Panc1 (cell line): ENCODE measurements at places on chromosomes 13 and 19.

GRCh38 chr13:68588623-68589022 is 1358.5 kb upstream of the PCDH9 start:
- DNase-seq, result no peak

DNA sequence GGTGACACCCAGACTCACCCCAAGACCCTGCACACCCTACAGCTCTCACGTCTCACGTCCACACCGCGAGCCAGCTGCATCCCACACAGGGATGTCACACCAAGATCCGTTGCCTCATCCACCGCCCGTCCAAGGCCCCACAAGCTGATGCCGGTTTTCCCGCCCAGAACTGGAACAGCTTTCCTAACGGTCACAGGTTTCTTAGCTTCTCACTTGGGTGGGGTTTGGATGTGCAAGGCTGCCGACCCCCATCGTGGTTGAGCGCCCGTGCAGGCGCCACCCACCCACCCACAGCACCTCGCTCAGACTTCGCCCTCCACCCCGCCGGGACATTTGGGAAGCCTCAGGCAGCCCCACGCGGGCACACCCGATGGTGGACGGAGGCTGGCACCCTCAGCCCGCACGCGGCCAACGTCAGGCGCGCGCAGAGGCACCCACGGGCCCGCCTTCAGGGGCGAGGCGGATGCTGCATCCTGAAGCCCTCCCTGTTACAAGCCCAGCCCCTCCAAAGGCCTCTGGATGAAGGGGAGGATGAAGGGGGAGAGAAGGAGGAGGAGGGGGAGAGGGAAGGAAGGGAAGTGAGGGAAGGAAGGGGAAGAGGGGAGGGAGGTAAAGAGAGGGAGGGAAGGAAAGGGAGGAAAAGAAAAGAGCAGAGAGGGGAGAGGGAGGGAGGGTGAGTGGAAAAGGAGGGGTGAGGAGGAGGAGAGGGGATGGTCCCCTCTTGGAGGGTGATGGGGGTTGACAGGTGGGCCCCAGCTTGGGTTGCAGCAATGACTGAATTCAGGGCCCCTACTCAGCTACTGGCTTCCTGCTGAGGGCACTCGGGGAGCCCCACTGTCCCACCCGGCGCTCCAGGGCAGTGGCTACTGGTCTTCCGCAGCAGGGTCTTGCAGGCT is 12.8 kb downstream of the ONECUT3 start:
- DNase-seq, result no peak

DNA sequence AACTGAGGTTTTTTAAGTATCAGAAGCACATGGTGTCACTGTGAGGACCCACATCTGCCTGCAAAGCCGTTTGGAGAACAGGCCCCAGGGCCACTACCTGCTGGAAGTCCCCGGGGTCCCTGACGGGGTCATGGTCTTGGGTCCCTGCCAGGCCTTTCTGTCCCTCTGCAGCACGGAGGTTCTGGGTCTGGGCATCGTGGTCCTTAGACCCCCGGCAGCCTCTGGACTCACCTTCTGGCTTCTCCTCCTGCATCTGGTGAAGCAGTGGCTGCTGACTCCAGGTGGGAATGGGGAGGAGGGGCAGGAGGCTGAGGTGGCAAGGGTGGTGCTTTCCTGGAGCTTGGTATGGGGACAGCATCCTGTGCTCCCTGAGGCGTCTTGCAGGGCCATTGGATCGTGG is 198.6 kb downstream of the TEX29 start:
- no peak for DNase-seq

DNA sequence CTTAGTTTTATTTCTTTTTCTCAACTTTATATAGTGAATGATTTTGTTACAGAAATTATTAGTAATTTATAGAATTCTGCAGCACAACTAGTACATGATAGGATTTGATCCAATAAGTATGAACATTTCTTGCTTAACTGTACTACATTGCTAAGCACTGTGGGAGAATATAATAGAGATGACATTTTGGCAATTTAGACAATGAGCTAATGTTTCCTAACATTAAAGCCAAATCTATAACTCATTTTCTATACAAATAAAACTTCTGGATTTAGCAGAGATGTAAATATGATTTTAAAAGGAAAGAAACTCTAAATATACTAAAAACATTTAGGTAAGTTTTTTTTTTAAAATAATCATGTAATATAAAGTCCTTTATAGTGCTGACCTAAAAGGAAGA is 87.3 kb downstream of the FNDC3A start:
- no peak for DNase-seq

GRCh38 chr13:106466691-106467426 is 68.6 kb downstream of the EFNB2 start:
- no peak for DNase-seq

DNA sequence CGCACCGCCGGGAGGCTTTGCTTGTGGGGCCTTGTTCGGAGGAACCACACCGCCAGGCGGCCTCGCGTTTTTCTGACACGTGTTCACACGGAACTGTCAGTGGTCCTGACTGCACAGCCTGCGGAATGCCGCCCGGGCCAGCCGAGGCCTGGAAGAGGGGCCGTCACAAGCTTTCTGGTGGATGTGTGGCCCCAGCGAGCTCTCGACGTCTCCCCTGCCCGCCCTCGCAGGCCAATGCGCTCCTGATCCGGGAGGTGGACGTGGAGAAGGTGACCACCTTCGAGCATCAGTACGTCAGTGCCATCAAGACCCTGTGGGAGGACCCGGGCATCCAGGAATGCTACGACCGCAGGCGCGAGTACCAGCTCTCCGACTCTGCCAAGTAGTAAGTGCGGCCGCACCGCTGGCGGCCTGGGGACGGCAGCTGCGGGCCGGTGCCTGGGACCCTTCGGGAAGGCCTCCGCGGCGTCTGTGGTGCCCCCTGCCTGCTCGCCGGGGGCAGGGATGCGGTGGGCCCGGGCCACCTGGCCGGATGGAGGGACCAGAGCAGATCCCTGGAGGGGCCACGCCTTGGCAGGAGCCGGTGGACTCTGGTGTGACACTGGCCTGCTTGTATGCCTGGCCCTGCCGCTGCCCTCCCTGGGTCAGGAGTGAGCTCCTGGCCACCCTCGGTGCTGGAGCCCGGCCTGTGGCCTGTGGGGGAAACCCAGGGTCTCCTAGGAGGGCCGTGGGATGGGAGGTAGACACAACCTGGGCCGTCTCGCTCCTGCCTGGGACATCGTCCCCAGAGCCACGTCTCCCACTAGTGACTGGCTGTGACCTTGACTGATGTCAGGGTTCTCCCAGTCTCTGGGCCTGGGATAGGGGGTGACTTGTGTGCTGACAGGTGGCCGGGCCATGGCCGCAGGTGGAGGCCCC is 19.2 kb downstream of the GNA11 start:
- no peak for DNase-seq

DNA sequence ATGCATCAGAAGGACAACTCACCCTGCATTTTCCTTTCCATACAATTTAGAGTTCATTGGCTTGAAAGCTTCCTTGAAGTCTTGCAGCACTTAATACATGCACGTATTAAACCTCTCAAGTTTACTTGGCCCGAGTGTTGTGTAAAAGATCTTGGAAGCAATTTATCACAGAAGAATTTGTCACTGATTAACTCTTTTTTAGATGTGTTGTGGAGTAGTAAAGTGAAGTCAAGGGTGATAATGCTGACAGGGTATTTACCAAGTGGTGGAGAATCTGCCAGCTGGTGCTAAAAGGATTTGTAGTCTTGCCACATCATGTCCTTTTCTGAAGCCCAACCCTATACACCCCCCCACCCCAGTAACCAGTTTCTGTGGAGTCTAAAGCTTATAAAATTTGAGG is 421.0 kb upstream of the MIR17HG start:
- no peak for DNase-seq

DNA sequence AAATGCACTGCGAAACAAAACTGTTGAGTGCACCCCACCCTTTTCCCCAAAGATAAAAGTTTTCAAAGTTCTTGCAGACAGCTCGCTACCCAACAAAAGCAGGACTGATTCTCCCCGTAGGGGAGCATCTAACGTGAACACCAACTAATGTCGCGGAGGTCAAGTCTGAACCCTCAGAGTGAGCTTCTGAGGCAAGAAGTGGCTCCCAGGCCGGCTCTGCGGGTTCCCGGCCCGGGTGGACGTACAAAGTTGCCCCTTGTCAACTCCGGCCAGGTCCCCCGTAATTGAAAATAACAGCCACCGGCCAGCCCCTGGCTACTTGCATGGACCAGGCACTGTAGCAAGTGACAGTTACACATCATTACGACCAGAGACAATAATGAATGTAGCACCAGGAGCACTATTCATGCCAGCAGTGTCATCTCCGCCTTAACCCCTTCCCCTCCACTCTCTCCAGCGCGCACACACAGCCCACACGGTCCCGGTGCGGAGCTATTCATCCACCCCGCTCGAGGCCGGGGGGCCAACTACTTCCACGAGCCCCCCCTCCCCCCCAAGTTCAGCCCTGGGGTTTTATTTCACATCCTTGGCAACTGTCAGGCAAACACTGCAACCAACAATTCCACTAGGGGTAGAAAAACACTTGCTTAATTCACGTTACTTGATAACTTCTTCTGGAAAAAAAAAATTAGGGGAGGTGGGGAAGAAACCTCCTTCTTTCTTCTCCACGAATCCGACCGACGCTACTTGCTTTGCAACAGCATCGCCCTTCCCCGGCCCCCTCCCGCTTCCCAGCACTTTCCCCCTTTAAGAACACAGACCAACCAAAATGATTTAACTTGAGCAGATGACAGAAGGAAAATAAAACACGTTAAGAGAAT is 1.2 kb downstream of the KLF12 start:
- DNase-seq, result no peak

DNA sequence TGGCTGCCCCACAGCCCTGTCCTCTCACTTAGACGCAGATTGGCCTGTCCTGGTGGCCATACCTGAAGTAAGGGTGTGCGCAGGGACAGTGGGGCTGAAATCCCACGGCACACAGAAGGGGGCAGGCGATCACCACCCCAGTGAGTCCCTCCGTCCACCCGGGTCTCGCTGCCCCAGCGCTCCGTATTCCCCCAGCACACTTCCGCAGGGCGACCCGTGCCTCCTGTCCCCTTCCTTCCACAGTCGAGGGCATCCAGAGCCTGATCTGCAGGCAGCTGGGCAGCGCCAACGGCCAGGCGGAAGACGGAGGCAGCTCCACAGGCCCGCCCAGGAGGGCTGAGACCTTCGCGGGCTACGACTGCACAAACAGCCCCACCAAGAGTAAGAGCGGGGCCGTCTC is 25.3 kb downstream of the PEX11G start:
- no peak for DNase-seq

GRCh38 chr13:112990783-112991182 is 21.8 kb downstream of the MCF2L start:
- DNase-seq, result no peak

DNA sequence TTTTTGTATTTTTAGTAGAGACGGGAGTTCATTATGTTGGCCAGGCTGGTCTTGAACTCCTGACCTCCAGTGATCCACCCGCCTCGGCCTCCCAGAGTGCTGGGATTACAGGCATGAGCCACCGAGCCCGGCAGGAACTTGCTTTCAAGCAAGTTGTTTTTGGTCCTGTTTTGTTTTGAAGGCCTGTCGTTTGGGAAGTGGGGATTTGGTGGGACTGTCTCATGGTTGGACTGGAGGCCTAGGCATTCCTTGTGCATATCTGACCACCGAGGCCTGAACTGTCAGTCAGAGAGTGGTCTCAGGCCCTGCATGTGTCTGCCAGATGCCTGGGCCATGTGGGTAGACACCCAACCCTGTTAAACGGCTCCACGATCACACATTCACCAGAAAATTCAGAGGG is 26.3 kb downstream of the UBXN6 start:
- no peak for DNase-seq
